ENCODE measurements at places on chromosomes 3 and 15.

DNA sequence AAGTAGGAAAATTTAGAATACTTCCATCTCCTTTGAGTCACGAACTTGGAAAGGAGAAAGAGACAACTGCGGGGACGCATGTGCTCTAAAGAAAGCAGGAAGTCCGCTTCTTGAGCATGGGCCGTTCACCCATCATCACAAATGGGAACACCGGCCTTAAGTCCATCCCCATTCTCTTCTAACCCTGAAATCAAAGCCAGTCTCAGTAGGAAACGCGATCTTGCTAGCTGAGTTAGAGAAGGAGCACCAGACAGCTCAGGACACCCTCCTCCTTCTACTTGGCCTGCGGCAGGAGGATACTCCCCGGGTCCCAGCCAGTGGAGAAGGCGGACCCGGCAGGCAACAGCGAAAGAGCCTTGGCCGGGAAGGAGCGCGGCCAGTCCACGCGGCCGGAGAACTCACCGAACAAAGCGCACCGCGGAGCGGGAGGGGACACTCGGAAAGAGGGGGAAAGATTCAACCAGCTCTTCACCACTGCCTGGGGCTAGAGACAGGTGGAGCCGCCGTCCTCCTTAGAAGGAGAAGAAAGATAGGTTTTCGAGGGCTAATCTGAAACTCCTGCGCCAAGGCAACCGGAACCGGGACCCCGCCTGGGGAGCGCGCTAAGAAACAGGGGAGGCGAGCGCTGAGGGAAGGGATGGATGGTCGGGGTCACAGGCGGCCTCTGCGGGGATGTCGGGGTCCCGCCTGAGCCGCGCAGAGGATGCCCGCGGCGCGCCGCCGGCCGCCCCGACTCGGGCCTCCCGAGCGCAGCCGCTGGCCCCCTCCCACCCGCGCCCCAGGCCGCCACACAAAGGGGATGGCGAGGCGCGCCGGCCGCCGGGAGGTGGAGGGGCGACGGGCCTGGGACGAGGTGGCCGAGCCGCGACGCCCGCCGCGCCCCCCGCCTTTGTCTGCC is 818 bp downstream of the SLC4A7 start:
- no peak for DNase-seq

DNA sequence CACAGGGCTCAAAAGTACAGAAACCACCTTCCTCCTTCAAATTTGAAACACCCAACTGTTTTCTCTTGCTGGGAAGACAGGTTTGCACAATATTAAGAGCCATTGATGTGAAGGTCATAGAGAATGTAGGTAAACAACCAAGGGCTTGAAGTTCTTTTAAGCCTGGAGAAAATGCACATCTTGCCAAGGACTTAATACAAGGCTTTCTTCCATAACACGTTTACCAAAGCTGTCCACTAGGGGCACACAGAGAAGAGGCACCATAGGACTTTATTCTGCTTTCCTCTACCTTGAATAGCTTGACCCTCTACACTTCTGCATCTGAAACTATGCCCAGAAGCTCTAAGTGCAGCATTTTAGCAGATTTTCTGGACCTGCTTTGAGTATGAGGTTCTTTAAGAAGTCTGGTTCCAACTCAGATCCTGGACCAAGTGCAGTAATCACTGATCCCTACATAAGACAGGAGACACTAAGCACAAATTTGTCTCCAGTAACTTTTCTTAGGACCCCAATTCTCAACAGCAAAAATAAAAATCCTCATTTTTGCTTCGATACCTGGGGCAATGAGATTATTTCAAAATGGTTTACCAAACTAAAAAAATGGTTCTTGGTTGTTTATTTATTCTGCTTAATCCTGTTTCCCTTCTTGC is 138.0 kb downstream of the FBN1 start:
- no peak for DNase-seq

DNA sequence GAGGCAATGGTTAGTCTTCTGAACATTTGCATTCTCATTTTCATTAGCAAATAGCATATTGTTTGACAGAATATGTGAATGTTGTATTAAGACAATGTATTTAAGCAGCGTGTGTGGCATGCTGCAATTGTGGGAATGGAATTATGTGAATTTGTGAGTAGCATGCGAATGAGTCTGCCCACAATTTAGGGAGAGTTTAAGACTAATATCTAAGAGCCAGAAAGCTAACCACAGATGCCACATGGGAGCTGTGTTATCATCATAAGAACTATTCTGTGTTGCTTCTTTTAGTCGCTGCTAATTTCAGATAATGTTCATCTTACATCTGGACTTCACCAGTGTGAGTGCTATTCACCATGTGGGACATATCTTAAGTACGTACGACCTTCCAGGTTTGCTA is 494.5 kb downstream of the RBMS3 start:
- no peak for DNase-seq

GRCh38 chr3:11138371-11138770 is 15.9 kb upstream of the HRH1 start:
- no peak for DNase-seq

DNA sequence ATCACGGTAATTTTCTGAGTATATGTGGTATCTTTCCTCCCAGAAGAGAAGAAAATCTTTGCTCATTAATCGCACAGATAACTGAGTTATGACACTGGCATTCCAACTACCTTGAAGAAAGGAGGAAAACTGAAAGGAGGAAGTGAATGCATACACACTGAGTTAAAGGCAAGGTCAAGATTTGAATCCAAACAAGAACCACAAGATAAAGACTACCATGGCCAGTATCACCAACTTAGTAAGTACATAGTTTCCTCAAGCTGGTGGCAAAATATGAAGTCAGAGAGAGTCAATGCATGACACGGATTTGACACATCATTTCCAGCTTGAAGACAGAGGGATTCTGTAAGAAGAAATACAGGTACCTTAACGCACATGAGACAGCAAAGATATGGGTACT is 287.5 kb downstream of the ULK4 start:
- DNase-seq: no peak

DNA sequence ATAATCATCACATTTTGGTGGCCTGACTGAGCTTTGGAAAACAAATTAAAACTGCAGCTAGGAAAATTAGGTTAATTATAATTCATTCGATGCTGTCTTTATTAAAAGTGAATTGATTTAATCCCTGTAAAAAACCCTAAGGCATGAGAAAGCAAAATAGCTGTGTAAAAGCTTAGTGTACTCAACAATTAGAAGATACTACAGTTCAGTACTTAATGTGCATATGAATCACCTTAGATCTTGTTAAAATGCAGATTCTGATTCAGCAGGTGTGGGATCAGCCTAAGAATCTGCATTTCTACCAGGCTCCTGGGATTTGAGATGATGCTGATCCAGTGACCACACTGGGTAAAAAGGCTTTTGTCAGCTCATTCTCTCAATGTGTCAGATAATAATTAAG is 559.9 kb upstream of the GOLIM4 start:
- DNase-seq: no peak

- DNase-seq: no peak
Observed at GRCh38 chr15:45551676-45552075, 29.1 kb upstream of the SLC30A4 start.

DNA sequence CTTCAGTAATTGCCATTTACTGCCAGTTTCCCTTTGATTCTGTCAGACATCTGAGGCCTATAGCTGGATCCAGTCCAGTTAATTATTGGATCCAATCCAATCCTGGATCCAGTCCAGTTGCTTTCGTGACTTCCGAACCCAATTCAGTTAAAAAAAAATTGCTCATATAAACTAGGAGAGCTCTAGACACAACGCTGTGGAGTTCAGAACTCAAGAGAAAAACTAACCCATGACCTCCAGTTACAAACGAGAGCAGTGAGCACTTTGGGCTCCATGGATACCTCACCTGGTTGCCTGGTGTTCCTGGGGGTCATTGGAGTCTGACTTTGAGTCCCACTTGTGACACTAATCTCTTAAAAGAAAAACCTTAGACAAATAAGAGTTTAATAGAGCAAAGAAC is 269.8 kb downstream of the THSD4 start:
- no peak for DNase-seq

DNA sequence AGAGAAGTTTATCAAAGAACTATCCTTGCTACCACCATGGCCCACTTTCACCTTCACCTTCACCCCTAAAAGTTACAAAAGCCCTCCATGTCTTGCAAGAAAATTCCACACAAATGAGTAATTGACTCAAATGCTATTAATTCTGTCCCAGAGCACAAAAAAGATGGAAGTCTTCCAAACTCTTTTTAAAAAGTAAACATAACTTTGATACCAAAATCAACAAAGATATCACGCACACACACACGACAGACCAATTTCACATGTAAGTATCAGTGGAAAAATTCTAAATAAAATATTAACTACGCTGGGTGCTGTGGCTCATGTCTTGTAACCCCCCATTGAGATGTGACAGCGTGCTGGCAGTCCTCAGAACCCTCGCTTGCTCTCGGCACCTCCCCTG is 1.1 kb upstream of the MCCC1 start:
- DNase-seq: no peak

DNA sequence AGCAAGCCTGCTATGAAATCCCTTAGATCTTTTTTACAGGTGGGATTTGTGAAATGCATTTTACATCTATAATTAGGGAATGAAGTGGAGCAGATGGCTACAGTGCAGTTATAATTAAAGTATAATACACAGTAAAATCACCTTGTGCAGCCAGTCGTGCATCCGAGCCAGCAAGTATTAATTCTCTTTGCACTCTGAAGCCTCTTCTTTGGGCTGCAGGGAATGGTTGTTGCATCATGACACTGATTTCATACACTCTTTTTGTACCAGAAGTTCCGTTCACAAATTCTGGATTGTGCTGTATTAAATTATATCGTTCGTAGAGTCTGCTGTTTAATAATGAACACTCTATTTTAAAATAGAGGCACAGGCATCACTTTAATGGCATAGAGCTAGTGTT is 28.7 kb upstream of the TP63 start:
- DNase-seq: no peak

GRCh38 chr15:57112178-57112577 is 193.7 kb downstream of the TCF12 start:
- DNase-seq: no peak

GRCh38 chr3:194468086-194468485 is 18.7 kb downstream of the ATP13A3 start:
- no peak for DNase-seq

DNA sequence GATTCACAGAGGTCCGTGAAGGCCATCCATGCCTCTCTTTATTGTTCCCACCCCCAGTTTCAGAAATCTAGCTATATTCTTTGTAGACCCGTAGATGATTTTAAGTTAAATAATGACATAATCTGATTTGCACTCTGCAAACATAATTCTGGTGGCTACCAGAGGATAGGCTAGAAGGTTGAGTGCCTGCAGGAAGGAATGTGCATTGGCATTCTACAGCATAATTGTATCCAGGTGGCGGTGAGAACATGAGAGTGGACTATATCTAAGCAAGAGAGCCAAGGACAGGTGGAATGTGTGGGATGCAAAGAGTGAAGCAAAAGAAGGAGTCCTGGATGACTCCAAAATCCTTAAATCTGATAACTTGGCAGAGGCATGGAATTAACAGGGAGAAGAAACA is 298.5 kb upstream of the MME start:
- DNase-seq: no peak

DNA sequence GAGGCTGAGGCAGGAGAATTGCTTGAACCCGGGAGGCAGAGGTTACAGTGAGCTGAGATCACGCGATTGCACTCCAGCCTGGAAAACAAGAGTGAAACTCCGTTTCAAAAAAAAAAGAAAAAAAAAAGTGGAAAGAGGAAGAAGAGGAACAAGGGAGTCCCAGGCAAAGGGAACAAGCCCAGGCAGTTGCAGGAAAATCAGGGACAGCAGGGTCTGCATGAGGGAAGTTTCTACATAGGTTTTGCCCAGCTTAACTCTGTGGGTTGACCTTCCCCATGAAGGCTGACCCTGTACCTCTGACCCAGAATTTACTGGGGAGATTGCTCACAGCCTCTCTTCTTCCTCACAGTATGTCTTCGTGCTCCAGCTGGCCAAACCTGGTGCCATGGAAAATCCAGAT is 12.3 kb downstream of the RBP1 start:
- no peak for DNase-seq

DNA sequence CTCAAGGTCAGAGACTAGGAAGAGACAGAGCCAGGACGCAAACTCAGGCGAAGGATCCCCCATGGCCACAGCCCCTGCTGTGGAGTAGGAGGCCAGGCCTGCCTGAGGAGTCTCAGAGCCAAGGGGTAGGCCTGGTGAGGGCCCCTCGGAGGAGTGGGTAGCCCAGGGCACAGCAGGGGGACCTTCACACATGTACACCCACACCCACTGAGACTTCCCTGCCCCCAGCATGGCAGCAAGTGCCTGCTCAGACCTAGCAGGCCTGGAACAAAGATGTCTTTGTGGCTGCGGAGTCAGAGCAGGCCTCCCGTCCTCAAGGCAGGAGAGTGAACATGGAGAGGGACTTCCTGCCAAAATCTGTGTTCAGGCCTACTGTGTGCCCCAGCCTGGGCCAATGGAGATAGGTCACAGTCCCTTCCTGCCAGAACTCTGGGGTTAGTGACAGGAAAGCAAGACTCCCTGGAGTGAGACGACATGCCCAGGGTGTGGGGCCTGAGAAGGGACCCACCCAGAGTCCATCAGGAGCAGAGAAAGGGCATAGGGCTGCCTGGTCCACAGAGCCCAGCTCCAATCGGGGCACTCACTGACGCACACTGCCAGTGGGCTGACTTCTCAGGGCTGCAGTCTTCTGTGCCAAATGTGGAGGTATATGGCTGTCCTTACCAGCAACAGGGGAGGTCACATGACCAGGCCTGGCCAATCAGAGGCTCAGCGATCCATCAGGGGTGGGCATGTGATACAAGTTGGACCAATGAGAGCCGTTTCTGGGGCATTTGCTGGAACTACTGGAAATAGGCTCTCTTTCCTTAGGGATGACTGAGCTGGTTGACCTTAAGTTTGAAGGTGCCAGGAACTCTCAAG is 2.3 kb downstream of the GRIP2 start:
- DNase-seq: no peak

DNA sequence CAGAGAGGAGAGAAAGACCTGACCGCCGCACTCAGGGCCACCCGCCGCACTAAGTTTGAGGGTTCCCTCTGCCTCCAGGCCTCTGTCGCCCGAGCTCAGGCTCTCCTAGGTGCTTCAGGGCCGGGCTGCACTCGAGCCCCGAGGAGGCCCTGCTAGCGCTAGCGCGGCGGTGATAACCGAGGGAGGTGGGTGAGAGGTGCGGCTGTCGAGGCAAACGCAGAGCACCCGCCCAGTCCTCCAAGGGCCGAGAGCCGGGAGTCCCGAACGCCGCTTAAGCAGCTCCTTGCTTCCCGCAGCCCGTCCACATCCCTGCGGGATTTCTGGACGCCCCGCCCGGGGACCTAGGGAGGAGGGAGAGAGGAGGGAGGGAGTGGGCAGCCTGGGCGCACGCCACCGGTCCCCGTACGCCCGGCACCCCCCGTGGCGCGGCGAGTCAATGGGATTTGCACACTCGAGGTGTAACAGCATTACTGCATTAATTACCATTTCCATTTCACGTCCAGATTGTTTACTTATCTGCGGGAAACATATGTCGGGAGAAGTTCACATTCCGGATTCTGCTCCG is 6.8 kb downstream of the SOX14 start:
- DNase-seq: no peak

GRCh38 chr3:188268336-188268735 is 114.4 kb downstream of the LPP start:
- DNase-seq: no peak
